ENCODE measurements at places on chromosomes 16 and 17.

GRCh38 chr17:37019117-37019740 is 70.5 kb downstream of the AATF start:
- no peak for DNase-seq

GRCh38 chr17:7281953-7282751 is 634 bp downstream of the SLC2A4 start:
- DNase-seq: no peak

DNA sequence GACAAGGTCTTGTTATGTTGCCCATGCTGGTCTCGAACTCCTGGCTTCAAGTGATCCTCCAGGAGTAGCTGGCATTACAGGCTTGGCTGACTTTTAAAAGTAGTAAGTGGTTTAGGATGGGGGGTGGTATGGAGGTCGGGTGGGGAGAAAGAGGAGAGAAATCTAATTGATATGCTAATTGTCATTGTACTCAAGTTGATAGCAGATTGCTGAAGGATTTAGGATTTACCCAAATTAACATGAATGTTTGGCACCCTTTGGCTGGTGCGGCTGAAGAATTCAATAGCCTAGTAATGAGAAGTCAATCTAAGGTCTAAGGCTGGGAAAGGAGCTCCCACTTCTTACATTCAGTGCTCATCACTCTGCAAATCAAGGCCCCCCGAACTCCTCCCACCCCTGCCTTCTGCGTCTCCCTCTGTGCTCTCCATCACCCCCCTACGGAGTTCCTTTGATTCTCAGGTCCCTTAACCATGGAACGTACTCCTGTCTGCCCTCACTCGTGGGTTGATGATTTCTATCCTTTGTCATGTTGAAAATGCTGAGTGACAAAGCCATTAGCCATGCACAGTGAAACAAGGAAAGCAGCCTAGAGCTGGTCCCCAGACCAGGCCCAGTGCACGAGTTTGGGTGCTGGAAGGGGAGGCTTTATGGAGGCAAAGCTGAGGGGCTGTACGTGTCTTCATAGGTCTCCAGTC is 17.3 kb downstream of the CDH13 start:
- DNase-seq: no peak

- no peak for DNase-seq
Observed at GRCh38 chr17:6471531-6472465, 27.5 kb downstream of the PIMREG start.

DNA sequence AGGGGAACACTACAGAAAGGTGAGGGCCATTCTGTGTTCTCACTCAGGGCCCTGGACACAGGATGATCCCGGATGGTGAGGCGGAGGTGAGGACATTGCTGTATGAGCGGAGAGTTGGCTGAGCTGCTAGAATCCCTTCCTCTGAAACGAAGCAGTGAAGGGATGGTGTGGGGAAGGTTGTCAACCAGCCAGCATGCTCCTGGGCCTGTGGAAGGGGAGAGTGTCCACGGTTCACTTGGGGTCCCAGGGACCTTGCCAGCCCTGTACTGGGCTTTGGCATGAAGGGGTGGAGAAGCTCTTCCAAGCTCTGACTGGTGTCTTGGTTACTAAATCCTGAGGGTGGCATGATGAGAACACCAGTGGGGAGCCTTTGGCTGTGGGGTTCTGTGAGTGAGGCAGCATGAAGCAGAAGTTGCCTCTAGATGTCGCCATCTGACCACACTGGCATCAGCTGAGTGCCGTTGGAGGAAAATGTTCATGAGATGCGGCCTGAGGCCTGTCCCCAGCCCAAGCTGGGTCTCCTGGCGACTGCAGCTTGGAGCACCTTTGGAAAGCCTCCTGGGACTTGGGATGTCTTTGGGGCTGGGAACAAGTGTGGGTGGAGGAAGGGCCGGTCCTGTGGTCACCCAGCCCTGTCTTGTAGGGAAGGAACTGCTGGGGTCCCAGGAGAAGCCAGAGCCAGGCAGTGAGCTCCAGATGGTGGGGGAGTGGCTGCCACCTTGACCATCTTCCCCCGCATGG is 14.8 kb downstream of the PDP2 start:
- DNase-seq: peak; percentile 27

DNA sequence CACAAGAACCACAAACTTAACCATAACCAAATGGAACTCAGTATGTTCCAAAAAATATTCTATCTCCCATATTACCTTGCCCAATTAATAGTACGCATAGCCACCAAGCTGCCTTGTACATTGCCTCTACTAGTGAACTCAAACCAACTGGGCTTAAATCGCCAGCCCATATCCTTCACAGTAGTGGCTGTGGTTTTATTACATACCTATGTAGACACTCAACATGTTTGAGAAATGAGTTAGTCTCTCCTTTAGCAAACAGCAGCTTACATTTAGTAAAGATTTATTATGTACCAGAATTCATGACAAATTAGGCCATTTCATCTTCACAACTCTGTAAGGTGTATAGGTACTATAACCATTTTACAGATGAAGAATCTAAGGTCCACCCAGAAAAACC is 41.4 kb downstream of the GRB2 start:
- no peak for DNase-seq

GRCh38 chr17:6233856-6234255 is 163.7 kb downstream of the WSCD1 start:
- no peak for DNase-seq

DNA sequence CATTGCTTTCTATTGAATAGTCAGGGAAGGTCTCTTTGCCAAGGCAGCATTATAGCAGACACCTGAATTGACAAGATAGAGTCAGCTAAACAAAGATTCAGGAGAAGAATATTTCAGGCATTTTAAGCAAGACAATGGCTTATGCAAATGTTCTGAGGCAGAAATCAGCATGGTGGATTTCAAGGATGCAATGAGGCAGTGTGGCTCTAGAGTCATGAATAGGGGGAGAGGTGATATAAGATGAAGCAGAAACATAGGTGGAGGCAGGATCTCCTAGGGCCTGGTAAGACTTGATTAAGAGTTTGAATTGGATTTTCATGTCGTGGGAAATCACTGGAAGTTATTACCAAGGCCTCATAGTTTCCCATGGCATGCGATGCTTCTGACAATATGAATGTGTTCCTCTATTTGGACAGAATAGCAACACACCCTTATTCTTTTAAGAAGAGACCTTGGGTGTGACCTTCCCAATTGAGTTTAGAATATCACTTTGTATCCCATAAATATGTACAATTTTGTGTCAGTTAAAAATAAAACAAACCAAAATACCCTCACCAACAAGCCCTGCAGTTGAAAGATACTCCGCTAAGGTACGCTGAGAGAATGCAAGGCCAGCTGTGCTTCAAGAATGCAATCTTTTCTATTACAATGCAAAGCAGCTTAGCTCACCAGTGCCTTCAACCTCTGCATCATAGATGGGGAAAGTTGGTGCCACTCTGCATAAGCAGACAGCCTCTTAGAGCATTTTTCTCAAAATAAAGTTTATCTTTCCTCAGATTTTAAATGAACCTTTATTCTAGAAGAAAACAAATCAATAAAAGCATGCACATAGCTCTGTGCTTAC is 139.6 kb upstream of the SALL1 start:
- no peak for DNase-seq

DNA sequence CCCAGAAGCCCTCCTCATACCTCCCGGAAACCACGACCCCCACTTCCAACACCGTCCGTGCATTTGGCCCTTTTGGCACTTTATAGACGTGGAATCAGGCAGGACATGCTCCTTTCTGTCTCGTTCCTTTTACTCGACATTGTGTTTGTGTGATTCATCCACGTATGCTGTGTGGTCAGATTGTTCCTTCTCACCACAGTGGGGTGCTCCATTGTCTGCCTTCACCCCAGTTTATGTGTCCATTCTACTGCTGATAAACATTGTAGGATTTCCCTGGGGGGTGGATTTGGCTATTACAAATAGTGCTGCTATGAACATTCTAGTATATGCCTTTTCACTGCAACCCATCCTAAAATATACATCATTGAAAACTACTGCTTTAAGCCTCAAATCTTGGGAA is 28.9 kb upstream of the RPH3AL start:
- DNase-seq: no peak

DNA sequence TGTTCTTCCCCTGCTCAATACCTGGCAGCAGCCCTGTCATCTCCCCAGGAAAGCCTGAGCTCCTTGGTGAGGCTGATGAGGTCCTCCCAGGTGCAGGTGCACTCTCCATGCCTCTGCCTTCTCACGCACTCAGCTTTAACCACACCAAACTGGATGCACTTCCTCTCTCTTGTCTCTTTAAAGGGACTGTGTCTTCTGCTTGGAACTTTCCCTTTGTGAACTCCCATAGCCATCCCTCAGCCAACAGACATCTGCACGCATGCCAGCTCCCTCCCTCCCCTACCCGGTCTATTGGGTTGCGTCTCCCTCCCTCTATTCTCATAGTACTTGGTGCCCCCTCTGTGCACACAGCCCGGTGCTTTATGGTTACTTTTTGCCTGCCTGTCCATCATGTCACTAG is 231.2 kb downstream of the MSI2 start:
- DNase-seq: no peak

- DNase-seq: no peak
Observed at GRCh38 chr17:50659179-50659578, 24.5 kb downstream of the ABCC3 start.

DNA sequence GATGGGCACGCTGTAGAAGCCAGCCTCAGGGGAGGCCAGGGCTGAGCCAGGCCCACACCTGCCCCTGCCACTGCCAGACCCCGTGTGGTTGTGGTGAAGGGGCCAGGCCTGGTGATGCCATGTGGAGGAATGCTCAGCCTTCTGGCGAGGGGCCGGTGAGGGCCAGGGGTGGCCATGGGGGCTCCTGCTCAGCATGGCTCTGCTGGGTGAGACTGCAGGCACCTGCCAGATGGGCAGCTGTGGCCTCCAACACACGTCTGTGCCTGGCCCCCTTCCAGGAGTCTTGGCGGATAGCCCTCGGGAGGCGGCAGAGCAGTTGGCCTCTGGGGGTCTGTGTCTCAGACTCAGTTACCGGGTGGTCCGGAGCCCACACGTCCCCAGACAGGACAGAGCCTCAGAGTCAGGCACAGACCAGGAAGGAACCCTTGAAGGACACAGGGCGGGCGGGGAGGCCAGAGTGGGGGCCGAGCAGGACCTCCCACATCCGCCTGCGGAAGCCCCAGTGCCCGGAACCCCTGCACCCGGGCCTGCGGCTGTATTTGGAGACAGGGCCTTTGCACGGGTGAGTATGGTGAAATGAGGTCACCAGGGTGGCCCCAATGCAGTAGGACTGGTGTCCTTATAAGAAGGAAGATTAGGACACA is 22.5 kb upstream of the CHMP6 start:
- DNase-seq: no peak

- no peak for DNase-seq
Observed at GRCh38 chr16:14399378-14400284, 230.4 kb downstream of the PARN start.

DNA sequence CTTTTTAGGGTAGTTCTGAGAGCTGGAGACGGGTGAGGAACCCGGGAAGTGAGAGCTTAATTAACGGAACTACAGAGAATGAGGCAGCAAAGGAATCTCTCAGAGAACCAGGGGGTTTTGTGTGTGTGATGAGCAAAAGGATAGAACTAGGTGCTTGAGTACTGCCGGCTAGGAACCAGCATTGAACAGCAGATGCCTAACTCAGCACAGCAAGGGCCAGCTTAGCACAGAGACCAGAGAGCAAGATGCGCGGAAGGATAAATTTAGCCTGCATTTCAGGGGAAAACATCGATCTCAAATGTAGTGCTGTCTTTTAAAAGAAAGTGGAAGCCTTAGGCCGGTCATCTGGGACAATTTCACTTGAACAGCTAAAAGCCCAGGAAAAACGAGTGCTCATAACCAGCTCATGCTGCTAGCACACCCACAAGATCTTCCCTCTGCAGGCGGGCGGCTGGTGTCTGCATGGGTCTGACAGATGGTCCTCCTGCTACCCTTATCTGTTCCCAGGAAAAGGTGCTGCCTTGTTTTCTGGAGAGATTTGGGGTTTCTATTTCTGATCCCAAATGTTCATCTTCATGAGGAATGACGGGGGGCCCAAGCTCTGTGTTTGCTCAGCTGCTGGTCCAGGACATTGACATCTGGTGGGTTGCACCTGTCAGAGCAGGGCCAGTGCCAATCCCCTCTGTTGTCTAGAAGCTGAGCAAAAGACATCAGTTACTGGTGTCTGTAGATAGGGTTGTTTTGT is 103.9 kb downstream of the SOCS1 start:
- DNase-seq: no peak

- DNase-seq: no peak
Observed at GRCh38 chr17:35744830-35745229, 8.2 kb downstream of the GAS2L2 start.

- DNase-seq: no peak
Observed at GRCh38 chr17:83054518-83055125, 24.8 kb upstream of the METRNL start.

DNA sequence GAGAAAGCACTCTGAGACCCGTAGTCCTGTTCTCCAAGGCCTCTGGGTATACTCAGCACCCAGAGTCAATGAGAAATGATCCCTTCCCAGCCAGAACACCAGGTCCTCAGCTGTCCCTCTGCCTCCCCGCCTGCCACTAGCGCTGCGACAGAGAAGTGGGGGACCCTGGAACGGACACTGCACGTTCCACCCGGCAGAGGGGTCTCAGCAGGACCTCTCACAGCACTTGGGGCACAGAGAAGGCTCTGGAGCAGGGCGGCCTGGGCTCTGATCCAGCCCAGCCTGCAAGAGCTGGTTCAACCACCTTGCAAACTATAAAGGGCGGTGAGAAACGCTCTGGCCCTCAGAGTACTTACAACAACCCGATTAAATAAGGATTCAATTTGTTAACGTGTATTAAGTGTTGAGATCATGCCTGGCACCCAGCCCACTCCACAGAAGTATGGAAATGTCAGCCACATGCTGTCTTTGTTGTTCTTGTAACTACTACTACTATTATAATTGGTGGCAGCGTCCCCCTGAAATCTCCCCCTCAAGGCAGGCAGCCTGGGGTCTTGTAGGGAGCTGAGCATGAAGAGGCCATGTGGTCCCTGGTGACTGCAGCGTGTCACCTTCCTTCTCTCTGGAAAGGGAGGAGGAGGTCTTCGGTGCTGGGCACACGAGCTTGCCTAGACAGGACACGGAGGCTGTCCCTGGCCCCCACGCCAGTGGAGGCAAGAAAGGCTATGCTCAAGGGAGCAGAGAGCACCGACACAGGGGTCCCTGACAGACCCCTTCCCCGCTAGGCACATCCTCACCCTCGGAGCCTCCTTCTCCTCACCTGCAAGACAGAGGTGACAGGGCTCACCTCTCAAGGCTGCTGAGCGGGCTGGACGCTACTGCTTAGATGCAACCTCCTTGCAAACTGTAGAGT is 2.4 kb downstream of the OSGIN1 start:
- DNase-seq: no peak

- DNase-seq: no peak
Observed at GRCh38 chr17:78387977-78388941, 9.8 kb downstream of the PGS1 start.

GRCh38 chr17:4554441-4554996 is 665 bp downstream of the MYBBP1A start:
- no peak for DNase-seq

GRCh38 chr17:41567317-41567716 is 4.5 kb downstream of the KRT9 start:
- DNase-seq: no peak

- DNase-seq: no peak
Observed at GRCh38 chr16:66616592-66616991, 12.1 kb downstream of the CMTM3 start.

DNA sequence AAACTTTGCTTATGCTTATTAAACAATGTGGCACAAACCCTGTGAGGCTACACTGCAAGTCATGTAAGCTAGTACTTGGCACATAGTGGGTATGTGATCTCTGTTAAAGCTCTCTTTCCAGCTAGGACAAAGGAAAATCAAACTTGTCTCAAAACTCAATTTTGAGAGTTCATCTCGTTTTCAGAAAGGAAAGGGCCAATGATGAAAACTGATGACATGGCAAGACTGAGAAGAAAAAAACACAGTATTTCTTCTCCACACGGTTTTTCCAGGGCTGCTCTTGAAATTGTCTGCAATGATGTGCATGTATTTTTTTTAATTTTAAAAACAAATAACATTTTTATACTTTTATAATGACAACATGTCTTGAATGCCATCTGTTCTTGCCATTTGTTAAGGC is 389.8 kb downstream of the CA10 start:
- DNase-seq: no peak
